Upper lobe of left lung (tissue), 6 donors: ENCODE measurements at places on chromosomes 4 and X. TPM values are rescaled to one million over a fixed set of nuclear protein-coding genes. Genes with fewer than 3 reads are reported as not detected.

DNA sequence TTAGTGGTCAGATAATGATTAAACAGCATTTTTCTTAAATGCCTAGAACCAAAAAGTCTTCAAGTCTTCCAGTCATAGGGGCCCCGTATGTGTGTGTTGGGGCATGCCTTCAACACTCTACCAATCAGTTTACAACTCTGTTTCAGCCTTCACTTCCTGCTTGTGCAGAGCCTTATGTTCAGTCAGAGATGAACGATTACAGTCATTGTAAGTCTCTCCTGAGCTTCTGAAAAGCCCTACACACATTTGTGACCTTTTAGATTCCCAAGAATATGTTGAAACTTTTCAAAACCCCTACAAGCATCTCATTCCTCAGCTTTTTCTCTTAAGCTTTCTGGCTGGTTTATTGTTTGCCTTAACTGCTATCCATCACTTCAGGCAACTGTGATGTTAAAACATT, 591.2 kb downstream of the ZNF674 start:
- no peak overlapping the region for H3K4me3 ChIP-seq
- no peaks in the 10 kb centered on the region for H3K27me3 ChIP-seq
- no peak overlapping the region for H3K27ac ChIP-seq
- DNase-seq = no peak
- H3K36me3 ChIP-seq = no peaks in the 10 kb centered on the region

DNA sequence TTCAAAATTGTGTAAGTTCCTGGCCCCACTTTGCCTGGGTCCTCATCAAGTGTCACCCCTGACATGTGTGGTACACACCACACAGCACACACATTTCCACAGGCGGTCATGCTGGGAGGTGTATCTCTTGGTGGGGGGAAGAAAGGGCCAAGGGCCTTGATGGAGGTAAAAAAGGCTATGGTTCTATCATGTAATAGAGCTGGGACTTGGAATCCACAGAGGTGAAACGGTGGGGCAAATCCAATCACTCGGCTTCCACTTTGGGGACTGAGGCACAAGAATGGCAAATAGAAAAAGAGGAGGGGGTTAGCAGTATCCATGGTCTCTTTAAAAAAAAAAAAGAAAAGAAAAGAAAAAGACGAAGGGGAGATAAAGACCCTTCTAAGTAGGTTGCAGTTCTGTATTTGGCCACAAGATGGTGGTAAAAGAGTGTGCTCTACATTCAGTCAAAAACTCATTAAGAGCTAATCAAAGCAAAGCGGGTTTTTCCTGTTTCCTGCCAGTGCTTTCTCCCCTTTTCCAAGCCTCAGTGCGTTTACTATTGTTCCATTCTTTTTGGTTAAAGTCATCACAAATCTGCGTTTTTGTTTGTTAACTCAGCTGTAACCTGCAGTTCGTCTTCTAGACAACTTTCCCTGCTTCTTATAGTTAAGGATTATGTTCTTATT, 37.0 kb upstream of the ATP6AP2 start:
- DNase-seq = no peak
- H3K27ac ChIP-seq = peak overlapping the region; percentile 21
- H3K36me3 ChIP-seq = no peaks in the 10 kb centered on the region
- no peaks in the 10 kb centered on the region for H3K27me3 ChIP-seq
- no peak overlapping the region for H3K4me3 ChIP-seq
- peaks cover 4% of the 10 kb centered on the region for H3K4me1 ChIP-seq

DNA sequence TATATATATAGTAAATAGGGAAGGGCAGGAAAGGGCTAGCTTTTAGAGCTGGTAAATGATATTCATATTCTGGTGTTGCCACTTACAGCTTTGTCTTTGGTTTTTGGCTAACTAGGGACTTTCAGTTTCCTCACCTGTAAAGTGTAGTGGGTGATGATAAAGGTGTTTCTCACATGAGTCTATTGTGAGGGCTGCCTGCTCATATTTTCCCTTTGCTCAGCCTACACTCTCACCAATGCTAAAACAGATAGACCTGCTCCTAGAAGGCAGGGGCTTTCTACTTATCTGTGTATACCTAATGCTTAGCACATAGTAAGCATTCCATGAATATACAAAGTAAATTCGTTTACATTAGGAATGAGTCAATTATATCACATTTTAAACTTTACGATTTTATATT, 137.2 kb upstream of the HS3ST1 start:
- H3K27ac ChIP-seq = no peak overlapping the region
- H3K4me3 ChIP-seq = no peak overlapping the region
- H3K4me1 ChIP-seq = no peaks in the 10 kb centered on the region
- no peak for DNase-seq
- no peaks in the 10 kb centered on the region for H3K27me3 ChIP-seq

- H3K27me3 ChIP-seq = no peaks in the 10 kb centered on the region
- no peaks in the 10 kb centered on the region for H3K36me3 ChIP-seq
- peak; percentile 95 for DNase-seq
- H3K4me3 ChIP-seq = peak within 1 kb of the TSS; percentile 87
Measured at GRCh38 chr4:147731580-147732517, at the start of gene ARHGAP10. Gene ARHGAP10 (plus strand): TSS chr4:147732088. CDS start chr4:147732302, 214 bp downstream.

Gene HHIP
- 144 TPM for total RNA-seq

Gene IL2
- total RNA-seq = not detected

GRCh38 chr4:107721436-107722100, 1.5 kb upstream of the PAPSS1 start:
- H3K27me3 ChIP-seq = no peaks in the 10 kb centered on the region
- peaks cover 9% of the 10 kb centered on the region for H3K4me1 ChIP-seq
- DNase-seq = peak; percentile 42
- H3K27ac ChIP-seq = no peak overlapping the region

DNA sequence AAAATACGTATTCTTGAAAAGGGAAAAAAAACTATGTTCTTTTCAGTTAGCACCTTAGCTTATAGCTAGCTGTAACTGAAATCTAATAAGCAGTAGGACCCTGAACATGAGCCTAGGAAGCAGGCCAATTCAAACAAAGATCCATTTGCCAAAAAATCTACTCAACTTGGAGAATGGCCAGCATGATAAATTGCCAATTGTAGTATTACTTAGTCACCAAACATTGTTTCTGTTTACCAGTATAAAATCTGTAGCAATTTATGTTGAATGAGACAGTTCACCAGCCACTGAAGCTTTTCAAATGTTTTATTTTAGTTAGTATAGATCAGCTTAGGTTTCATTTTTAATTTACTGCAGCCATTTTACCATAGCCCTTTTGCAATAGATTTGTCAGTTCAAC, 323.6 kb upstream of the DIPK2B start:
- no peak for DNase-seq
- no peak overlapping the region for H3K4me3 ChIP-seq
- H3K27me3 ChIP-seq = no peaks in the 10 kb centered on the region
- H3K36me3 ChIP-seq = no peaks in the 10 kb centered on the region
- no peaks in the 10 kb centered on the region for H3K4me1 ChIP-seq
- H3K27ac ChIP-seq = no peak overlapping the region

DNA sequence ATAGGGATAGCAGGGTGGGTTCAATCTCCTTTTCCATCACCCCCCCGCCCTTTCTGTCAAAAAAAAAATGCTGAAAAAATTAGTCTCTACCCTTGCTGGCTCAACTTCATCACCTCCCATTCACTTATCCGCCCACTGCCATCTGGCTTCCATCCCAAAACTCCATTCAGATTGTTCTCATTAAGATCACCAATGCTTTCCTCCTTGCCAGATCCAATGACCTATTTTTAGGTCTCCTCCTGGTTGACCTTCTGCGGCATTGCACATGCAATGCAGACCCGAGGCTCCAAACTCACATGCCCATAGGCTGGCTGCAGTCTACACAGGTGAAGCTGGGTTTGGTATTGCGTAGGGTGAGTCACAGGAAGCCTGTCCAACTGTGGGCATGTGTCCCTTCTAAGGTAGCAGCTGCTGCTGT, 21.1 kb upstream of the STIM2 start:
- H3K4me3 ChIP-seq = no peak overlapping the region
- no peaks in the 10 kb centered on the region for H3K4me1 ChIP-seq
- no peaks in the 10 kb centered on the region for H3K27me3 ChIP-seq
- no peaks in the 10 kb centered on the region for H3K36me3 ChIP-seq
- no peak overlapping the region for H3K27ac ChIP-seq

DNA sequence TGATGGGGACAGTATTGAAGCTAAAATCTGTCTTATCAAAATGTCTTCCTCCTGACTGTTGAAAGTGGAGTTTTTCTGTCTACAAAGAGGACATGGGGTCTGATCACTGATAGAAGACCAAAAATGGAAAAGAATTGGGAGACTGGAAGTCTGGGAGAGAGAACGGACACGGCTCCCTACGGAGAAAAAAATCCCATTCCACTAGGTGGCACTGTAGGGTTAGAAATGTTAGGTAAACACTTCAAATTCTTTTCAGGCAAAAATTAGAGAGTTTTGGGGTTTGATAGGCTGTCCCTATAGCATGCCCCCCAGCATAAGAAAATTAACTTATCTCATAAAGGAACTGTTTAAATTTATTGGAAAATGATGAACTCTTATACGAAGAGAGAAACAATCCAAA, 200.5 kb downstream of the FAM133A start:
- H3K36me3 ChIP-seq = no peaks in the 10 kb centered on the region
- H3K27me3 ChIP-seq = no peaks in the 10 kb centered on the region
- H3K27ac ChIP-seq = no peak overlapping the region
- no peaks in the 10 kb centered on the region for H3K4me1 ChIP-seq

- no peaks in the 10 kb centered on the region for H3K27me3 ChIP-seq
- H3K36me3 ChIP-seq = no peaks in the 10 kb centered on the region
- H3K27ac ChIP-seq = no peak overlapping the region
- H3K4me1 ChIP-seq = no peaks in the 10 kb centered on the region
- no peak overlapping the region for H3K4me3 ChIP-seq
Measured at GRCh38 chr4:85607624-85608023, 132.7 kb downstream of the ARHGAP24 start.

DNA sequence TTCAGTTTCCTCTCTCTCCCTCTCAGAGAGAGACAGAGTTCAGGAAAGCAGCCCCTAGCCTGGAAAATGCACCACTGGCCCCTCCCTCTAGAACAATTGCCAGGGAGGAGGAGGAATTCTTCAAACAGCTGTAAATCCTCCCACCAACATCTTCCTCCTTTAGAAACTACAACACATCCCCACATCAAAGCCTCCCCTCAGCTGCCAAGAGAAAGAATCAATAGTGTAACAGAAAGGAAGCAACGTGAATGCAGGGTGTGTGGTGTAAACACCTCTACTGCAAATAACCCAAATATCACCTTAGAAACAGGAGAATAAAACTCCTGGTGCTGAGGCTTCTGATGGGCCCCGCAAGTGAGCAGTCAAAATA, 249.9 kb upstream of the GATB start:
- no peaks in the 10 kb centered on the region for H3K36me3 ChIP-seq
- DNase-seq = no peak
- no peak overlapping the region for H3K4me3 ChIP-seq
- no peaks in the 10 kb centered on the region for H3K4me1 ChIP-seq
- H3K27ac ChIP-seq = no peak overlapping the region
- no peaks in the 10 kb centered on the region for H3K27me3 ChIP-seq

DNA sequence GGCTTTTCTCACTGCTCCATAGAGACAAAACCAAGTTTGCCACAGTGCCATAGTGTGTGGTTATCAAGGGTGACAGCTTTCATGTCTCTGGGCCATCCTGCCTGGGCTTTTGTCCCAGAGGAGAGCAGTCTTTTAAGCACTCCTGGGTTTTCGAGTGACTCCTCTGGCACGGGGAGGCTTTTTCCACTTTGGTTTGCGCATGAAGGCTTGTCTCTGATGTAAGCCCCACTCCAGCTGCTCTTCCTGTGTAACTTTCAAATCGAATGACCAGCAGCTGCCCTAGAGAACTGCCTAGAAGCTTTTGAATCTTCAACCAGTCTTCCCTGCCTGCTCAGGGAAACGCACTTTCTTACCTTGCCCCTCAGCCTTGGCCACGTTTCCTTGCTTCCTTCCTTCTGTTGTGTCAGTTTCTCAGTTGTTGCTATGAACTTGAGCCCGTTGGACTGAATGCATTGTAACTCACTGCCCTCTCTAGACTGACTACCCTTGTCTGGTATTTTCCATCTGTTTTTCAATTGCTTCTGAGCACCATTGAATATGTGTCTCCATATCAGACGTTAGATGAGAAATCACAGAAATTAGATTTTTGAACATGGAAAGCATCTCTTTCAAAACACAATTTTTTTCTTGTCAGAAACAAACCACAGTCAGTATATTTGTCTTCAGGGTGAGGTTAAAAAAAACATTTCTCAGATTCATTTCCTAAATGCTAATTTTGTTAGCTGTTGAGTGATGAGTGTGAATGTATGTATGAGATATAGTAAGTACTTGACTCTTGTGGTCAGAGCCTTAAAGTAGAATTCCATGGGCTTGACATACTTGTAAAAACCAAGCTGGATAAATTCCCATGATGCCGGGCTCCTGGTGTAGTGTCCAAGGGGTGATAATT, 45.3 kb downstream of the SLC9A6 start:
- H3K27ac ChIP-seq = peak overlapping the region; percentile 36
- no peak overlapping the region for H3K4me3 ChIP-seq
- H3K4me1 ChIP-seq = no peaks in the 10 kb centered on the region
- no peaks in the 10 kb centered on the region for H3K36me3 ChIP-seq

GRCh38 chr4:19748519-19749479, 502.9 kb upstream of the SLIT2 start:
- no peaks in the 10 kb centered on the region for H3K27me3 ChIP-seq
- H3K36me3 ChIP-seq = no peaks in the 10 kb centered on the region
- H3K27ac ChIP-seq = no peak overlapping the region

GRCh38 chr4:12595986-12596385, 888.2 kb downstream of the RAB28 start:
- no peak for DNase-seq
- no peak overlapping the region for H3K27ac ChIP-seq
- H3K27me3 ChIP-seq = no peaks in the 10 kb centered on the region

Gene CABS1
- total RNA-seq = not detected

- no peak overlapping the region for H3K27ac ChIP-seq
- H3K36me3 ChIP-seq = no peaks in the 10 kb centered on the region
Measured at GRCh38 chr4:112865443-112865842, 184.0 kb upstream of the ANK2 start.

DNA sequence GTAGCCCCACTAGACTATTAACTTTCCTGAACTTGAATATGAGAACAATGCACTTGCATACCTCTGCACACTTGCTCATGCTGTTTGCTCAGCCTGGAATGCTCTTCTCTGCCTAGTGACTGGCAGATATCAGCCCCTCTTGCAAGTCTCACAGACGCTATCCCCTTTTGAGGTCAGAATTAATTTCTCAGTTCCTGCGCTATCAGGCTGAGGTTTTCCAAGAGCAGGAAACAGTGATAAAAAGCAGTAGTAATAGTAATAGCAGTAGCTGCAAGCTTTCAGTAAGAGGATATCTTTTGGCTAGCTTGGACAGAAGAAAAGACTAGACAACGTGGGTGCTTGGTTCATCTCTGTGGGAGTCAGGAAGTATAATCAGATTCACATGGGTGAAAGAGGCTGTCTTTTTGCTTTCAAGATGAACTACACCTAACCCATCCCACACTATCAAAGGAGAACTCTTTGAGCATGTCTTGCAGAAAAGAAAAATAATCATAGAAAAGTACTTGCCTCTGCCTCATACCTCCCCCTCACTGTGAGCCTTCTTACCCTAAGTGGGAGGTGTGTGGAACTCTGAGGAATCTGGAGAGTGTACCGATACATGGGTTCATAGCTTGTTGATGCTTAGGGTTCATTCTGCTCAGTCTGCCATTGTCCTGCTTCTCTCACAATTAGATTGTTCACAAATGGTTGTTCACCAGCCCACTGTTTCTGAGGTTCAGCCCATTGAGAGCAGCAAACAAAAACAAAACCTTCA, 11.3 kb upstream of the DRP2 start:
- no peak overlapping the region for H3K4me3 ChIP-seq
- H3K36me3 ChIP-seq = no peaks in the 10 kb centered on the region
- no peaks in the 10 kb centered on the region for H3K27me3 ChIP-seq
- no peak overlapping the region for H3K27ac ChIP-seq
- H3K4me1 ChIP-seq = no peaks in the 10 kb centered on the region
